ENCODE measurements at places on chromosomes 12 and 14. TPM values are rescaled to one million over a fixed set of nuclear protein-coding genes. Genes with fewer than 3 reads are reported as not detected.

MYF6 gene
- total RNA-seq: not detected

RPS6KL1 gene
- total RNA-seq: 5.9 TPM

ADAMTS20 gene
- not detected for total RNA-seq

HNF1A gene
- total RNA-seq: not detected

KRT80 gene
- total RNA-seq: not detected

BCL11B gene
- total RNA-seq: 95.8 TPM

MFAP5 gene
- not detected for total RNA-seq

ZNF385A gene
- total RNA-seq: 0.66 TPM

DCAF11 gene
- total RNA-seq: 89.9 TPM

BDKRB2 gene
- total RNA-seq: not detected

SLC25A21 gene
- total RNA-seq: not detected

RILPL2 gene
- total RNA-seq: 7.6 TPM

KCNC2 gene
- total RNA-seq: not detected

ART4 gene
- total RNA-seq: not detected

HEBP1 gene
- total RNA-seq: 8.0 TPM

OR11H7 gene
- total RNA-seq: not detected

Measured in T-helper 1 cell treated with Interleukin-12 subunit alpha and Interleukin-12 subunit beta and Interleukin-4 antibody, amounts not matched to agents 30 ng/mL and 1 ng/mL, for 36 hours (primary cell).